ENCODE measurements at places on chromosomes 5 and 9.

- DNase-seq, result no peak
Measured at GRCh38 chr9:88661759-88662158, 126.8 kb downstream of the NXNL2 start.

- DNase-seq, result no peak
Measured at GRCh38 chr5:45793638-45794532, 97.7 kb upstream of the HCN1 start.

DNA sequence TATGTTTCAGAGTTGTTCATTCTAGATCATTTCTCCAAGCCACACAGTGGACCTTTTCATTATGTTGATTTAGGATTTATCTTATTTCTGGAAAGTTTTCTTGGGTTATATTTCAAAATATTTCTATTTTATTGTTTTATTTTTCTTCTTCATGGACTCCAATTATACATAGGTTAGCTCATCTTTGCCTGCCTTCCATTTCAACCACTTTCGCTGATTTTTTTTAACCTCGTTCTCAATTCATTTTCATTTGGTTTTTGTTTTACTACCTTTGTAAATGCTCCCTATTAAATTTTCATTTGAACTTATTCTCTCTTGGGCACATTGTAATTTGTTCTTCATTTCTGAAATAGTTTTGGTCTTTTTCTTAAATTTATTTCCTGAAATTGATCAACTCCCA, 169.0 kb upstream of the PITX1 start:
- no peak for DNase-seq

DNA sequence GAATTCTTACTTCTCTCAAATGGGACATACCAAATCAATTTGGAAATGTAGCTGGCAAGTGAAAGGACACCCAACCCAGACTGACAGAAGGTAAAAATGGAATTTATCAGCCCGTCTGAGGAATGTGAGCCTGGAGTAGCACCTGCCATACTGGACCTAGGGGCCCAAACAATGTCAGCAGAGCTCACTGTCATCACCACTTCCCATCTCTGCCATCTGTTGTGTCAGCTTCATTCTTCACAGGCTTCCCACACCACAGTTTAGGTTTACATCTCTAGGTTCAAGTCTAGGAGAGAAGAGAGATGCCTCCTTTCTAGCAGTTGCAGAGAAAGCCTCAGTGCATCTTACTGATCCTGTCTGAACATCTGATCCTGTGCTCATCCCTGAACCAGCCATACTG, 222.4 kb downstream of the DOCK8 start:
- DNase-seq, result no peak

DNA sequence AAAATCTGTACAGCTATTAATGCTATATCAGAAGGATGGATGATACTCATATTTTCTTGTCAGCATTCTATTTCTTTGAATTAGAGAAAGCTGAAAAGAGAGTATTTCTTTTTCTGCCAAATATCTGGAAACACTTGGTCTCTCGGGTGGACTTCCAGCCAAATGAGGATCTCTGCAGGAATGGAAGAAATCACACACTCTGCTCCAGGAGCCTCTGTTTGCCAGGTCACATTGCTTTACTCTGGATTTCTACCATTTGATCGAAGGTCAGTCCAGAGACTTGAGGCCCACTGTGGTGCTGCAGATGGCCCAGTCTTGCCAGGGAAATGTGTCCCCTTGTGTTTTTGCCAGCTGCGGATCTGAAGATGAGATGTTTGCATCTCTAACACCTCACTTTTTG, 154.1 kb downstream of the PCSK1 start:
- no peak for DNase-seq

- DNase-seq, result no peak
Measured at GRCh38 chr9:100074093-100074492, 24.7 kb downstream of the ERP44 start.

GRCh38 chr5:43616535-43616934, 13.6 kb downstream of the NNT start:
- DNase-seq, result no peak

DNA sequence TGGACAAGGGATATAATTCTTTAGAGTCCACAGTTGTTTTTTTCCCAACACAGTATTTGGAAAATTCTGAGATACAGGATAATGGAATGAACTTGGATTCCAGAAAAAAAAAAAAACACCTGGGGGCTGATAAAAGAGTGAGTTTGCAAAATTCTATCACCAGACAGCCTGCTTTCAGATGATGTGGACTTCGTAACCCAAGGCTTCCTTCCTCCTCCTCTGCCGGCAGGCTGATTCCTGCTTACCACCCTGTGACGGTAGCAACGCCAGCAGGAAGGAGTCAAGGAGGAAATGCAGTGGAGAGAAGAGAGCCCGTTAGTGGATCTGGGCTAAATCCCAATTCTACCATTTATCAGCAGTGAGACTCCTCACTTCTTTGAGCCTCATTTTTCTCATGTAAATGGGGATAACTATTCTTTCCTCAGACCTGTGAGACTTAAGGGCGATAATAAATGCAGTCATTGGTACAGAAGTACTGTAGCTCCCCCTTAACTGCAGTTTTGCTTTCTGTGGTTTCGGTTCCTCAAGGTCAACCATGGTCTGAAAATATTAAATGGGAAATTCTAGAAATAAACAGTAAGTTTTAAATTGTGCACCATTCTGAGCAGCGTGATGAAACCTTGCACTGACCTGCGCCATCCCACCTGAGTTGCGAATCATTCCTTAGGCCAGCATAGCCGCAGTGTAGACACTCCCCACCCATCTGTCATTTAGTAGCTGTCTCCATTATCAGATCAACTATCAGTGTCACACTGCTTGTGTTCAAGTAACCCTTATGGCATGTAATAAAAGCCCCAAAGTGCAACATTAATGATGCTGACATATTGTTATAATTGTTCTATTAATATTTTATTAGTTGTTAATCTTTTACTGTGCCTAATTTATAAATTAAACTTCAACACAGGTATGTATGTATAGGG, 71.4 kb downstream of the DCP2 start:
- no peak for DNase-seq

Measured in ovary (tissue), 10 donors.